Activated T-helper 1 cell treated with anti-CD3 and anti-CD28 coated beads, Interleukin-2, amount 50 U/mL, for 16 hours (primary cell): ENCODE measurements at places on chromosomes 6 and 20.
A peak's percentile ranks its signal among the peaks of the same experiment; 100 is the strongest.

- DNase-seq = no peak
These were observed 385.7 kb downstream of the GRIK2 start for GRCh38 chr6:101779051-101779844.

- DNase-seq = no peak
These were observed 353.4 kb downstream of the RNGTT start for GRCh38 chr6:88609983-88610382.

DNA sequence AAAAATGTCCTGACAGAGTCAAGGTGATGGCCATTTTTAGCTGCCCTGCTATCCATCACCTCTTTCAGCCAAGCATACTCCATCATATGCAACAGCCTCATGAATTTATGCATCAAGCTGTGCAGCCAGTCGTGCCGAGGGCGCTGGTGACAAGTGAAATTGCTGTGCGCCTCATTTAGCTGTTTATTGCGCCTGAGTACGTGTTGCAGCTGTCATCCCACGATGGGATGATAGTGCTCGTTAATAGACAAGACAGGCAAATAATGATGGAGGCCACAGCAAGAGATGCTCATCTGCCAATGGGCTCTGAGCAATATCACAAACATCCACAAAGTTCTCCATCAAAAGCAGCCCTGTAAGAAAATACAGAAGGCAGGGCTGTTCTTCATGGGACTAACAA is 562.3 kb upstream of the POU3F2 start:
- DNase-seq = no peak

DNA sequence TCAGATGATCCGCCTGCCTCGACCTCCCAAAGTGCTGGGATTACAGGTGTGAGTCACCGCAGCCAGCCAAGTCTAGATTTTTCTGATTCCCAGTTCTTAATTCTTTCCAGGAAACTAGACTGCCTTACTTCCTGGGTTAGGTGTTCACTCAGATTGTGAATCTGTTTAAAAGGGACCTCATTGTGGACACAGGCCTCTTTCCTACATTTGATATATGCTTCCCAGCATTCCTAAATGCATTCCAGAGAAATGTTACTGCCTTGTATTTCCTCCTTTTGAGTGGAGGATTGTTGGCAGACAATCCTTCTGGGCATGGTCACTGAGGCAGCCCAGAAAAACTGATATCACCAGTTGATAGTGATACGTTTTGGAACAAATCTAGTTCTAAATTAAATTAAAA is 15.7 kb downstream of the TMEM181 start:
- DNase-seq = no peak

DNA sequence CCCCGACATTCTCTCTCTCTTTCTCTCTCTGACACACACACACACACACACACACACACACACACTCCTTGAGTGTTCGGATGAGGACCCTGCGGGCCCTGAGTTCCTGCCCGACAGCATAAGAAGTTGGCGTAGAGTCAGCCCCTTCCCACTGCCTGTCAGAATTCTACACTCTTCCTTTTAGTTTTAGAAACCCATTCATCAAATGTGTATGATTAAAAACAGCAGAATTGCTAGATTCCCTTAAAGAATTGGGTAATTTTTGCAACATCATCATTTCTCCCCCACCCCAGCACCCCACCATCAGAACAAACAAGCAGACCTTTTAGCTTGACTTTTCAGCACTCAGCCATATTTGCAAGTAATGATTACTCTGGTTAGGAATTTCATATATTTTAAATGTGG is 322.8 kb downstream of the FARS2 start:
- DNase-seq = no peak

DNA sequence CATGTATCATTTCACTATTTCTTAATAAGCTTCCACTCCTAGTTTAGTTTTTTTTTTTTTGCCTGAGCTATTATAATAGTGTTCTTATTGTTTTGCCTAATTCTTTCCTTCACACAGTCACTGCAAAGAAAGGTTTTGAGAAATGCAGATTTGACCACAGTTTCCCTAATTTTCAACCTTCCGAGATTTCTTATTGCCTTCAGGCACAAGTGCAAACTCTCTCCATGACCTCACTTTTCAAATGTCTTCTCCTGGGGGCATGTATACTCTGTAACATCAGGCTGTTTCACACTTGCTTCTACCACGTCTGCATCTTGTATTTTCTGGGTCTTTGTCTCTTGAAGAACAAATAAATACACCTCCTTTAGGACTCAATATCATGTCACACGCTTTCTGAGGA is 339.0 kb upstream of the CITED2 start:
- DNase-seq = no peak

- DNase-seq = no peak
These were observed 109.5 kb downstream of the MEI4 start for GRCh38 chr6:77762386-77762785.

- DNase-seq = no peak
These were observed 115.9 kb upstream of the FRMD1 start for GRCh38 chr6:168194732-168195567.

GRCh38 chr20:1693427-1693826 is 35.8 kb upstream of the SIRPG start:
- no peak for DNase-seq

GRCh38 chr6:167851370-167851952 is 24.8 kb downstream of the AFDN start:
- DNase-seq = no peak

DNA sequence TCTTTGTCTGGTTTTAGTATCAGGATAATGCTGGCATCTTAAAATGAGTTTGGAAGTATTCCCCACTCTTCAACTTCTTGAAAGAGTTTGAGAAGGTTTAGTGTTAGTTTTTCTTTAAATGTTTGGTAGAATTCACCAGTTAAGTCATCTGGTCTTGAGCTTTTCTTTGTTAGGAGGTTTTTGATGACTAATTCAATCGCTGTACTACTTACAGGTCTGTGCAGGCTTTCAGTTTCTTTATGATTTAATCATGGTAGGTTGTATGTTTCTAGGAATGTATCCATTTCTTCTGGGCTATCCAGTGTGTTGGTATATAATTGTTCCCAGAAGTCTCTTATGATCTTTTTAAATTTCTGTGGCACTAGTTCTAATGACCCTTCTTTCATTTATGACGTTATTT is 215.5 kb downstream of the LRFN2 start:
- DNase-seq = no peak

DNA sequence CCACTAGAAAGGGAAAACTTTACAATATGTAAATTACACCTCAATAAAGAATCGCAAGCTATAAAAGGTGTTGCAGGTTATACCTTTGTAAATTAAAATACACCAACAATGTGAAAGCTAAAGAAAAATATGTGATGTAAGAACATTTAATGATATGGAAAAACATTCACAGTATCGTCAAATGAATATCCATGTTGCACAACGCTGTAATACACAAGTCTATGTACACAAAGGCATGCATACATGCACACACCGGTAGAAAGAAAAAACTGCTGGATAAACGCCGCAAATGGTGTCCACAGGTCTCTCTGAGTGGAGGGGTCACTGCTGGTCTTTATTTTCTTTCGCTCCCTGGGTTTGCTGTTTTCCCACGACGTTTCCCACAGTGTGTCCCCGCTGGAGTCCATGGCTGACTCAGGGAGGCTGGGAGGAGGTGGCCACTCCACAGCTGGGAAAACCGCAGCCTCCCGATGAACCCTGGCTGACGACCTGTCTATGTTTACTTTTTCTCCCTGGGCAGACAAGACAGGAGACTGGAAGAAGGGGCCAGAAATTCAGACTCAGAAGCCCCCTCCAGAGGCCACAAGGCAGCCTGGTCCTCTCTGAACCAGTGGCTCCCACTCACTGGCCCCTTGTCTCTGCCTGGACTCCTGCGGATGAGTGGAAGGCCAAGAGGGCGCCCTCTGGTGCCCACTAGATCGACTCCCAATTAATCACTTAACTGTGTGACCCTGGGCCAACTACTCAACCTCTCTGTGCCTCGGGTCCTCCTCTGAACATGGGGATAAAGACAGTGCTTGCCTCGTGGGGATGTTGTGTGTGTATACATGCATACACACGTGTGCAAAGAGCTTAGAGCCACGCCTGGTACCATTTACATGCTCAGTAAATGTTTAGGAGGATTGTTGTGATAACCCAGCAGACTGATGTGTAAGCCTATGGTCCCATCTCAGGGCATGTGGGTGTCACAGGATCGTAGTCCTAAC is 12.8 kb upstream of the BPI start:
- DNase-seq = no peak

- no peak for DNase-seq
These were observed 22.3 kb upstream of the TBC1D32 start for GRCh38 chr6:121356575-121356974.

- DNase-seq = no peak
These were observed 196.1 kb downstream of the GRM1 start for GRCh38 chr6:146224988-146225387.

GRCh38 chr20:52731093-52731492 is 241.1 kb upstream of the TSHZ2 start:
- DNase-seq = no peak

GRCh38 chr6:139370283-139370998 is 4.0 kb downstream of the CITED2 start:
- DNase-seq = no peak

DNA sequence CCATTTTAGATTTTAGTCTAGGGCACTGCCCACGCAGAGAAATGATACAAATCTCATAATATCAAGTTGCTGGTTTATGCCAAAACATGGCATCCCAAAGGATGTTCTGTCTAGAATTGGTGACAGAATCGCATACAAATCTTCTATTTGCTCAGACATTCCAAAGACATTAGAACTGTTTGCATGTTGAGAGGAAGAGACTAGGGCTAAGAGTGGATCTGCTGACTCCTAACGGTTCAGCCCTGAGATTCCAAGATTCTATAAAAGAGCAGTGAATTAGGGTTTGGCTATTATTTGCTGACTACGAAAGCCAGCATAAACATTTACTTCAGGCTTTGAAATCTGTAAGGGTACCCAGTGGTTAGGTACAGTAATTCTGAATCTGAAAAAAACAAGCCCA is 3.6 kb downstream of the EPB41L2 start:
- no peak for DNase-seq

- DNase-seq = no peak
These were observed 108.4 kb upstream of the MAFB start for GRCh38 chr20:40797425-40797824.

- peak; percentile 89 for DNase-seq
These were observed at the start of gene ABCC10 for GRCh38 chr6:43427406-43428111. Gene ABCC10, plus strand, starts transcription at chr6:43427541. Its CDS starts 438 bp downstream, at chr6:43427979.

DNA sequence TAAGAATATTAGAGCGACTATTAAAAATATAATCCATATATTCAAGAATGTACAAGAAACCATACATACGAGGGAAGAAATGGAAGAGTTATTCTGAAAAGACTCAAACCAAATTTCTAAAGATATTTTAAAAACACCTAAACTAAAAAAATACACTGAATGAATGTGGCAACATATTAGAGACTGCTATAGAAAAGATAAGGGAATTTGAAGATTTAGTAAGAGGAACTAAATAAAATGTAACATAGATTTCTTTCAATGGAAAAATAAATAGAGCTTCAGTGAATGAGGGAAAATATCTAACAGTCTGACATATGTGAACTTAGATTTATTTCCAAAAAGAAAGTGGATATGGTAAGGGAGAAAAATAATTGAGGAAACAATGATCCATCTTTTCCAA is 194.9 kb upstream of the STXBP5 start:
- DNase-seq = no peak

- no peak for DNase-seq
These were observed 22.6 kb upstream of the MOXD1 start for GRCh38 chr6:132423839-132424238.

GRCh38 chr20:52130406-52130805 is 61.2 kb downstream of the ZFP64 start:
- no peak for DNase-seq

GRCh38 chr6:112701201-112701600 is 354.1 kb downstream of the RFPL4B start:
- DNase-seq = no peak

- DNase-seq = no peak
These were observed 22.4 kb upstream of the CST1 start for GRCh38 chr20:23773127-23773526.

- DNase-seq = no peak
These were observed 171.4 kb upstream of the ZNF337 start for GRCh38 chr20:25867776-25868649.

DNA sequence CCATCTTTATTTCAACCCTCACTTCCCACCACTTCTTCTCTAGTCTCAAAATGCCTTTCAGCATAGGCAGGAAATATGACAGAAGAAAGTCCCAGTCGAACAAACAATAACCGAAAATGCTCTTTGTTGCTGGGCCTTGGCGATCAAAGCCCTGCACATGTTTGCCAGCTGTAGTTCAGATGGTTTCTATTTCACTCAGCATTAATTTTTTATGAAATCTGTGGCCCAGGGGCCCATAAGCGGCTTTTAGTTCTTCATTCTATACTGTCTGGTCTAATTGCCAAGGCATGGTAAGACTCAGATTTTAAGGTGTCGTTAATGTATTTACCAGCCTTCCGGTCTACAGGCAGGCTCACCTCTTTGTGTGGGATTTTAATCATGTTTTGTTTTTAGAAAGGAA is 10.9 kb upstream of the F13A1 start:
- DNase-seq = no peak

GRCh38 chr6:20095436-20095835 is 116.8 kb downstream of the MBOAT1 start:
- no peak for DNase-seq

DNA sequence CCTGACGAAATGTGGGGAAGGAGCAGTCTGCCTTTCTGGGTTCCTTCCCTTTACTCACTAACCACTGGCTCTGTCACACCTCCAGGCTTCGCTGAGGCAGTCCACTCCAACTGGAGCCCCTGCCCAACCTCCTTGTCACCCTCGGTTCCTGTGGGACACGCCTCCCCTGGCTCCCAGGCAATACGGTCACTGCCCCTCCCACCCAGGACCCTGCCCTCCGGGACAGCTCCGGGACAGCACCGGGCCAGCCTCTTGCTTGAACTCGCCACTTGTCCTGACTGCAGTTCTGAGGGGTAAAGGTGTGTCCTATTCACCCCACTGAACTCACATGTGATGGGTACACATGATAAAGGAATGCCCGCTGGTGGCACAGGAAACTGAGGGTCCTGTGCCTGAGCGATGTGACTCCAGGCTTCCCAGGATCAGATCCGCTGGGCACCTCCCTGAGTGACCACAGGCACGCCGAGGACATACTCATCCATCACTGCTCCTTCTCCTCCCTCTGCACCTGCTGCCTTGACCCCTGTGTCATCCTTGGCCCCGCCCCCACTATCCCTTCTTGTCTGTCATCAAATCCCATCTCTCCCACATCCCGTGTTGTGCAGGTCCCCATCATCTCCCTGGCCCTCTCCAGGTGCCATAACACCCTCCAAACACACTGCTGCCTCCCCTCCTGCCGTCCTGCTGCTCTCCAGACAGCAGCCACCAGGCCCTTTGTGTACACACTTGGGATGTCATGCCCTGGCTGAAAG is 7.9 kb downstream of the SDCBP2 start:
- no peak for DNase-seq

GRCh38 chr20:39885975-39886649 is 802.9 kb downstream of the MAFB start:
- DNase-seq = no peak

DNA sequence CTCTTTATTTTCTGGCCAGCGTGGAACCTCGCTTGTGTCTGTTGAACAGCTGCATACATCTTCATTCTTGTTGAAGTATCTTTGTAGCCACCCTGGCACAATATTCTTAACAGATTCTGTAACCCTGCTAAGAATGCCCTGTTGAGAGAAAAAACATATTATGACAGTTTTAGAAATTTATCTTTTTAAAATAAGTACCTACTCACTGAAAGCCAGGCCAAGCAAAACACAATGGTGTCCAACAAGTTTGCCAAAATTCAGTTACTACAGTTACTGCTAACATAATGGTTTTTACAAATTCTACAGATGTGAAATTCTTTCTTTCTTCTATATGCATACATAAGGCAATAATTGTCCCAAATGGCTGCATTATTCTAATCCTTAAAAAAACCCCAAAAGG is 18.2 kb downstream of the NUP153 start:
- no peak for DNase-seq

GRCh38 chr20:61140576-61140975 is 111.5 kb upstream of the CDH4 start:
- DNase-seq = no peak
